Heart right ventricle (tissue), 16 donors: ENCODE measurements at places on chromosomes 4 and X.

DNA sequence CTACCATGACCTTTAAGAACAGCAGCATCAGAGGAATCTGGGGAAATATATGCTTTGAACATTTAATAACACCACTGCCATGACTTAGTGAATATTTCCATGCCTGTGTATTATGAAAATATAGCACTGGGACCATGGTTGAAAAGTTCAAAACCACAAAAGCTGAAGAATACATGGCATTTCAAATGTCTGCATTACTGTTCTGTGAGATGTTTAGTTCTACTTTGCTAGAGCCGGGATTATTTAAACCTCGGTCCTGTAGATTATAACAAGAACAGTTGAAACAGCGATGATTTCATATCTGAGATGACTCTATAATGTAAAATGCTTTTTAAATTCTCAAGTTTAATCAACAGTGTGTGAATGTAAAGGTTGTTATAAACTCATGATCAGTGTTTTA is 126.7 kb upstream of the AGA start:
- DNase-seq = no peak

DNA sequence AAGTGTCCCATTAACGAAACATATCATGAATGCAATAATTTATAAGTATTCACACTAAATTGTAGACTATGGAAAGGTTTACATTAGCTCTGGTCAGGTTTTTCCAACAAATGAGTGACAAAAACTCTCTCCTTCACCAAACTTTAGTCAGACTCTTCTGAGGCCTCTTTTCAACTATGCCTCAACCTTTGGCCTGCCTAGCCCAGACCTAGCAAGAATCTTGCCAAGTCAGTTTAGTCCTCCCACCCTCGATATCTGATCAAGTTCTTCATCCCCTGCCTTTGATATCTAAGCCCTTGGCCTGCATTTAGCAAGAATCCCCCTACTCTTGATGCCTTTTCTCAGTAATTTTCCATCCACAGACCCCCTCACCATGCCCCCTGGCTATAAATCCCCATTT is 37.9 kb downstream of the CCDC158 start:
- DNase-seq = no peak

DNA sequence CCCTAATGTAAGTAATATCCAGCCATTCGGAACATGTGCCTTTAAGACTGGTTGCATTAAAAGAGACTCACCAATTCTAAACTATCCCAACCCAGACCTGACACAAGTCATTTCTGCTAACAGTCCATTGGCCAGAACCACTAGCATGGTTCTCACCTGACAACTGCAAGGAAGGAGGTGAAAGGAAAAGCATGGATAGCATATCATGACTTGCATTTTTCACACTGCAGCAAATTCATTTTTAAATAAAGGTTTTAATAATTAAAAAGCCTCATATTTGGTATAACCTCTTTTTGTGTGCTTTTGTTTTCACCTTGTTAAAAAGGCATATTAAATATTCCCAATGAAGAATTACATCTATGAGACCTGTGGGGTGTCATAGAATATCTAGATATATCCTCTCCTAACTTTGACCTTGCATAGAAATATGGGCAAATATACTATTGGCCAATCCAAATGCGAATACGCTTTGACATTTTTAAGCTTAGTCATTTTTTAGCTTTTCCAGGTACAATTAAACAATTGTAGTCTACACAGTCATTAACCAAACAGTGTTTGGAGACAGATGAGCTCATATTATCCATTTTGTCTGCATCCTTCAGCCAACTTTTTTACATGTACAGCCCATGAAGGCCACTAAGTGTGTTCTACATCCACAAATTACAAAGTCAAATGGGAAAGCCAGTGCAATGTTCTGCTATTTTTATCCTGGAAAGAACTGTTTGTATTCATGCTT is 295.3 kb downstream of the PDGFC start:
- no peak for DNase-seq

GRCh38 chr4:23333946-23334878 is 555.6 kb downstream of the PPARGC1A start:
- no peak for DNase-seq

- no peak for DNase-seq
Measured at GRCh38 chr4:187042251-187042650, 318.6 kb upstream of the FAT1 start.

- DNase-seq = no peak
Measured at GRCh38 chrX:34218063-34218462, 85.9 kb upstream of the FAM47A start.

- no peak for DNase-seq
Measured at GRCh38 chr4:54277691-54278090, 48.6 kb downstream of the PDGFRA start.

GRCh38 chrX:53930515-53931380 is 113.5 kb downstream of the PHF8 start:
- DNase-seq = no peak

DNA sequence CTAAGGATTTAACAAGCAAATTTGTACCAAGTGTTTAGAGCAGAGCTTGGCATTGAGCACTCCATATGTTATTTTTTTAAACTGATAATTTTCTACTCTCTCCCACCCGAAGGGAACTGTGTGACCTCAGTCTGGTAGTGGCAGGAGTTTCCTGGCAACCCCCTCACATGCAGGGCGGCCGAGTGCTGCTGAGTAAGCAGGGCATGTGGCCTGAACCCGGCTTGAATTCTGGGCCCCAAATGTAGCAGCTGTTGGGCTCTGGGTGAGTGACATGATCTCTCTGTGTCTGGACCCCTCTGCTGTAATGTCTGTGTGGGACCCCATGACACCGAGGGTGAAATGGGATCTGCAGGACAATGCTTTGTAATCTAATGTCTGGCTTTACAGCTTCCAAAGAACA is 13.6 kb upstream of the C4orf50 start:
- DNase-seq = no peak

- no peak for DNase-seq
Measured at GRCh38 chrX:48770296-48770695, 8.7 kb downstream of the GLOD5 start.

- no peak for DNase-seq
Measured at GRCh38 chr4:3829956-3830773, 64.0 kb downstream of the ADRA2C start.

DNA sequence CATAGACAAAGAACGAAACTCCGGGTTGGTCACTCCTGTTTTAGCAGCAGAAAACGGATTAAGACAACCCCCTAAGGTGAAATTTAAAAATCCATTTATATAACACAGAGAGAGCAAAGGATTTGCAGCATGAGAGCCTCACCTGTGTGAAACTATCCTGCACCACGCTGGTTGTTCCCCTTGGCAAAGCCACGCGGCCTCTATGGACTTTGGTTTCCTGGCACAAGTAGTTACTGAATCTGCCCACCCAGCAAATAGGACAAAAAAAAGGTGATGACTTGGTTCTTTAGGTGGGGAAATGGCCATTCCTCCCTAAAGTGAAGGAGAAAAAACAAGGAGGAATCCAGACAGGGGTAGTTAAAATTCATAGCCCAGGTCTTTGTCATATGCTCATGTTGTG is 133.1 kb downstream of the PLS3 start:
- DNase-seq = no peak

GRCh38 chr4:142574306-142574705 is 271.8 kb downstream of the INPP4B start:
- no peak for DNase-seq

GRCh38 chr4:165184220-165184619 is 23.1 kb upstream of the KLHL2 start:
- DNase-seq = no peak

DNA sequence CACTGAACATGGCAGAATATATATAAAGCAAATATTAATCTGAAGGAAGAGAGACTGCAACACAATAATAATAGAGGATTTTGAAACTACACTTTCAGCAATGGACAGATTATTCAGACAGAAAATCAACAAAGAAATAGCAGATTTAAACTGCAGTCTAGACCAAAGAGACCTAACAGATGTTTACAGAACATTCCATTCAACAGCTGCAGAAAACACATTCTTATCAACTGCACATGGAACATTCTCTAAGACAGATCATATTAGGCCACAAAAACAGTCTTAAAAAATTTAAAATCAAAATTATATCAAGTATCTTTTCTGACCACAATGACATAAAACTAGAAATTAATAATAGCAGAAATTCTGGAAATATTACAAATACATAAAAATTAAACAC is 27.1 kb downstream of the CENPE start:
- no peak for DNase-seq

GRCh38 chr4:7198440-7199128 is 6.2 kb downstream of the SORCS2 start:
- DNase-seq = no peak

GRCh38 chr4:157013656-157014055 is 42.1 kb upstream of the PDGFC start:
- no peak for DNase-seq

DNA sequence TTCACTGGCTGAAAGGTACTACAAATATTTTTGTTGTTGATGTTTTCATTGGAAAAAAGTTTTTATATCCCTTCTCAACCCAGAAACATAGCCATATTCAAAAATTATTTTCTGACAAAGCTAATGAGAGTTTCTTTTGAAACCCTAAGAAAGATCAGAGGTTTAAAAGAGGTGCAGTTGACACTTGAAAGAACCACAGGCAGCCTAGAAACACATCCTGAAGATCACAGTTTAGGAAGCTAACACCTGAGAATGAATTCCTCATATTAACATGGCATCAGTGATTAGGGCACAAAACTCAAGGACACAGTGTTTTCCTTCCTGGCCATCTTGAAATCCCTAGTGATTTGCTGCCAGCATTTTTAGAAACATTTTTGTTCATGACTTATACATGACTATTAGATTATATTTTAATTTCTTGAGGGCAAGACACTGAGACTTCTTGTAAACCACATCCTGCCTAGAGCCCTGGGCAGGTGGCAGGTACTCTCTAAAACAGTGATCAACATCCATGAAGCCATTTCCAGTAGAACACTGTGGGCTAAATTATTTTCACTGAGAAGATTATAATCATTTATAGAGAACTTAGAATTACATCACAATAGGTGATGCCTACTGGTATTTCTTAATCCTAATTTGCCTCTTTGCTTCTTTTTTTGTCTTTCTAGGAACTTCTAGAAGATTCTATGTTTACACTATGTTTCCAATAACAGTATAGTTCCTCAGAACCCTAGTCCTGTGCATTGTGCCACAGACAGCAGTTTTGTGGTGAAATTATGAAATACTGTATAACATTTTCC is 80.0 kb downstream of the ARSJ start:
- DNase-seq = no peak

DNA sequence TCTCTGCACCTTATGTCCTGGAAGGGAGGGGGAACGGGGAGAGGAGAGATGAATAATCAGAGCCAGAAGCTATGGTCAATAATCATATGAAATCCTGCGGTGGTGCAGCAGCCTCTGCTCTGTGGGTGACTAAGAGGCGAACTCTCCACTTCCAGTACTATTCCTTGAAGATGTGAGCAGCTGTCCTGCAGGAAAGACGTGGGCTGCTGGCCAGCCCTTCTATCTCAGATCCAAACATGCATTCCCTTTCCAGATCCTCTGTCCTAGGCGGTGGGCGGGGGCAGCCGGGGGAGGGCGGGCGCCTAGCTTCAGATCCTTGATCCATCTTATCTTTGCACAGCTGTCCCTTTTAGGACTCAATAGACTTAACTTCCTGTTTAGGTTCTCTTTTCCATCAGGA is 34.5 kb downstream of the SPINK2 start:
- DNase-seq = peak; percentile 67

- DNase-seq = no peak
Measured at GRCh38 chr4:98673288-98673644, 14.9 kb upstream of the TSPAN5 start.

- no peak for DNase-seq
Measured at GRCh38 chr4:88382621-88383020, 4.0 kb downstream of the HERC6 start.

GRCh38 chr4:48222491-48222890 is 47.1 kb downstream of the TEC start:
- no peak for DNase-seq

DNA sequence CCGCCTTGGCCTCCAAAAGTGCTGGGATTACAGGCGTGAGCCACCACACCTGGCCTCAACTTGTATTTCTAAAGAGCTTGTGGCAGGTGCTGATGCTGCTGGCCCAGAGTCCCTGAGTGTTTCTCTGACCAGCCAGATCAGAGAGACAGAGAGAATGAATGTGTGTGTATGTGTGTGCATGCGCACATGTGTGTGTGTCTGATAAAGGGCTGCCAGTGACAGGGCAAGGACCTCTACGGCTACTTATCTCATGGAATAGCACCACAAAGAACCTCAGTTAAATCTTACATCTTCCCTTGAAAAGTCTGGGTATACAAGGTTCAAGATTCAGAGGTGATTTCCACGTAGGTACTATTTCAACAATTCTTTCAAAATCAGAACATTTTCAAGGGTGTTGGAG is 86.0 kb downstream of the SCD5 start:
- no peak for DNase-seq

DNA sequence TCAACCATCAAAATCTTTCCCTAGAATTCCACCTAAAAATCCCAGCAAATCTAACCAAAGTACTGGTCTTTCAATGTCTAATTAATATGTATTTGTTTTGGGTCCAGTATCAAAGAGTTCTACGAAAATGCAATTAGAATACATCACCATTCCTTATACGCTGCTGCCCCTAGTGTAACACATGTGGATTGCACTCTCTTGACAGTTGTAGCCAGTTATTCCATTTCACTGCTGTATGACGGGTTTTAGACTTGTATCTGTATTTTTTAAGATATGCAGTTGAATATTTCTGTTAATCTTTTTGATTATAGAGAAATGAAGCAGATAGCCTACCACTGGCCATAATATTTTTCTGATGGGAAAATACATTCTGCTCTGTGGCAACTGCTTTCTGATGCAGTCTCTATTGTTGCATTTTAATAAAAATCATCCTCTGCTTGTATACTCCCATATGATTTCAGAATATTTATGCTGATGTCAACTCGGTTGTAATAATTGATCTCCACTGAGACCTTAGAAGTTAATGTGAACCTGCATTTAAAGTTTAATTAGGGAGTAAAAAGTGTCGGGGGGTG is 17.1 kb upstream of the PAGE2B start:
- DNase-seq = no peak
